ENCODE measurements at places on chromosomes 1 and 21.

DNA sequence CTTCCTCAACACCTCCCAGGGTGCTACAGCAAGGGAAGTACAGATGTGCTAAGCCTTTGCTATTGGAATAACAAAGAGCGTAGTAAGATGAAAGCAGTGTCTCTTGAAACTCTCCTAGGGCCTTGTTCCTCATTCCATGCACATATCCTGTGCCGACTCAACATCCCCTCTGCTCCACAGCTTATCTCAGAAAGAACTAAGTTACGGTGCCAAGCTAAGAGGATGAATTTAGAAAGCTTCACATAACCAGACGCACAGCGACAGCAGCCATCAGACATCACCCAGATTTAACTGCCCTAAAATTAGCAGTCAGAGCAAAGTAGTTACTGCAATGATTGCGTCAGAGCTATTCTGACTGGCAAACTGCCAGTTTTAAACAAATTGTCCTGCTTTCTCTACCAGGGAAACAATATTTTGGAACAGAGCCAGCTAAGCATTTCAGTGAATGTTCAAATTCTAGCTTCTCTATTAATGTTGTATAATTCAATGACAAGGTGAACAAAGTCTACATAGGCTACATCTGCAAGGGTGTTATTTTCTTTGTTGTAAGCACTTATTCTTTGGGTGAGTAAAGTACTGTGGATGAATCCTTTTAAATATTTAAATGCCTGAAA lies 9.5 kb downstream of the SIPA1L2 start:
- DNase-seq = peak; percentile 64

GRCh38 chr1:40673452-40673851 lies 8.0 kb upstream of the RIMS3 start:
- no peak for DNase-seq

GRCh38 chr1:34918977-34919561 lies 10.4 kb downstream of the DLGAP3 start:
- DNase-seq = peak; percentile 81

- no peak for DNase-seq
These were observed 35.8 kb downstream of the IVNS1ABP start for GRCh38 chr1:185281245-185281644.

DNA sequence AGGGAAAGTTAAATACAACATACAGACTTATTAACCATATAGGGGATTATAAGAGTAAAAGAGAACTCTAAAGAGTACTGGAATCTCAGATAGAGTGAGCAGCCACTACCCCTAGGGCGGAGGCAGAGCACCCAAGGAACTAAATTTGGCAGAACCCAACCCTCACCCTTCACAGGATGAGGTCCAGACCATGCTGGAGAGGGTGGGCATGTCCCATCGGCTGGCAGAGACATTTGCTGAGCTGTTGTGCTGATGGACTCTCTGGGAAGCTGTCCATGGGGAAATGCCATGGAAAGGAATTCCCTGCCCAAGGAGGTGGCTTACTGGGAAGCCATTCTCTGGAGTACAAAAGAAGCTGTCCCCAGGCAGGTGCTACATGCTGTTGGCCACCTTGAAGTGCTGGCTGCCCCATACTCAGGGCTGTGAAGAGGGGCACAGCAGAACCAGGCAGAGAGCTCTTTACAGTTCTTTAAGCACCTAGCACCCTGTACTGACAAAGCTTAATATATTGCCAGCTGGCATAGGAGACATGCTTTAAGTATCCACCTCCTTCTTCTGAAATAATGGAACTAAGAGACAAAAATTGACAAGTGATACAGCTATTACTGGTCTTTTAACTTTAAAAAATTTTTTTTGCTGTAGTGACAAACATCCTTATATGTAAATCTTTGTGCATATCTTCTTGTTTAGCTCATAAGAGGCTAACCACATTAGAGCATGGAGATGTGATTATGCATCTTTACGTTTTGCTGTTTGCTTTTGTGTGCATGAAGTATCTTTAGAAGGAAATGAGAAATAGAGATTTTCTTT lies 29.6 kb downstream of the TSNAX start:
- DNase-seq = no peak

DNA sequence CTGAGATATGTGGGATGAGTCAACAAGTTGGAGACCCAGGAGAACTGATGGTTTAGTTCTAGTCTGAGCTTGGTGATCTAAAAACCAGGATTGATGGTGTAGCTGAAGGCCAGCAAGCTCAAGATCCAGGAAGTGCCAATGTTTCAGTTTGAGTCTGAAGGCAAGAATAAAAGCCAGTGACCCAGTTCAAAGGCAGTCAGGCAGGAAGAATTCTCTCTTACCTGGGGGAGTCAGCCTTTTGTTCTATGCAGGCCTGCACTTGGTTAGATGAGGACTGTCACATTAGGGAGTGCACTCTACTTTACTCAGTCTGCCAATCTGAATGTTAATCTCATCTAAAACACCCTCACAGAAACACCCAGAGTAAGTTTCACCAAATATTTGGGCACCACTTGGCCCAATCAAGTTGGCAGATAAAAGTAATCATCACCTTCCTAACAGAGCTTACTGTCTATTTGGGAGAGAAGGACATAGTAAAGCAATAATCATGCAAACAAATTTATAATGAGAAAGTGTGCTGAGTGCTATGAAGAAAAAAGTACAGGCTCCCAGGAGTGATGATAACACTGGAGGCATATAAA lies 63.4 kb downstream of the TSEN15 start:
- no peak for DNase-seq

- no peak for DNase-seq
These were observed 8.7 kb downstream of the SDHB start for GRCh38 chr1:17045150-17045549.

- no peak for DNase-seq
These were observed 314.3 kb downstream of the CHRM3 start for GRCh38 chr1:239700667-239701066.

- no peak for DNase-seq
These were observed 79.4 kb downstream of the RRAGC start for GRCh38 chr1:38780133-38780532.

DNA sequence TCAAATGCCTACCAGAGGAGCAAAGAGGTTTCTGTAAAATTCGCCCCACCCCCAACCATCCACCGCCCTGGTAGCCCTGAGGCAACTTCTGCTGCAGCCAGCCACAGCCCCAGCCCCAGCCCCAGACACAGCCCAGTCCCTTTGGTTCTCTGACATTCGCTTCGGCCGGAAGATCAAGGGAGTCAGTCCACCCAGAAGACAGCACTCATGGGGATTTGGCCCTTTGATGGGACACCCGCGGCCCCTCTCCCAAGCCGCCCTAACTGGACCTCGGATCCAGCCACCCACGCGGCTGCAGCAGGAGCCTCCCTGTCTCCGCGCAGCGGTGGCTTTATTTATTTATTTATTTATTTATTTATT lies 3881.0 kb downstream of the SRGAP2C start:
- DNase-seq = no peak

- no peak for DNase-seq
These were observed 118.4 kb downstream of the RERE start for GRCh38 chr1:8698937-8699447.

- peak; percentile 86 for DNase-seq
These were observed 14.1 kb downstream of the PEA15 start for GRCh38 chr1:160219062-160219929.

GRCh38 chr1:177346790-177347359 lies 176.1 kb downstream of the BRINP2 start:
- DNase-seq = no peak

- no peak for DNase-seq
These were observed 352.5 kb downstream of the ZNF326 start for GRCh38 chr1:90347366-90347765.

DNA sequence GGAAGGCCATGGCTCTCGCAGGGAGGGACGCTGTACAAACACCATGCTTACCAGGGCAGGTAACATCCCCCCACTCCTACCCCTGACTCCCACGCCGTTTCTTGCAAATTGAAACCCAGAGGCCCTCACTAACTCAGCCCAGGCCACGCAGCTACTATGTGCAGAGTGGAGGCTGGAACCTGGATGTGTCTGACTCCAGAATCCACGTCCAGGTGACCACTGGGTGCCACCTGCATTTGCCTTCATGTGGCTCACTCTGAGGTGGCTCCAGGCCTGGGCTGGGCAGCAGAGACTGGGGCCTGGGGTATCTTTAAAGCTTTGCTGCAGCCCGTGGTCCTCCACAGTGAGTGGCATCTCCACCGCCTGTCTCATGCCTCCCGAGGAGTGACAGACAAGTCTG lies 29.6 kb upstream of the AJAP1 start:
- DNase-seq = no peak

DNA sequence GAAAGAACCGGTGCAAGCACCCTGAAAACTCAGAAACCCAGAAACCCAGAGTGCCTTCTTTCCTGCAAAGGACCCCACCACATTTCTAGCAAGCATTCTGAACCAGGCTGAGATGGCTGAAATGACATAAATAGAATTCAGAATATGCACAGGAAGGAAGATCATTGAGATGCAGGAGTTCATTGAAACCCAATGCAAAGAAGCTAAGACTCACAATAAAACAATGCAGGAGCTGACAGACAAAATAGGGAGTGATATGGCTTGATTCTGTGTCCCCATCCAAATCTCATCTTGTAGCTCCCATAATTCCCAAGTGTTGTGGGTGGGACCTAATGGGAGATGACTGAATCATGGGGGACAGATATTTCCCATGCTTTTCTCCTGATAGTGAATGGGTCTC lies 22.8 kb upstream of the SGIP1 start:
- DNase-seq = no peak

GRCh38 chr1:203273206-203273868 lies 32.0 kb upstream of the BTG2 start:
- peak; percentile 87 for DNase-seq

GRCh38 chr1:37009521-37009920 lies 24.8 kb downstream of the GRIK3 start:
- DNase-seq = no peak

DNA sequence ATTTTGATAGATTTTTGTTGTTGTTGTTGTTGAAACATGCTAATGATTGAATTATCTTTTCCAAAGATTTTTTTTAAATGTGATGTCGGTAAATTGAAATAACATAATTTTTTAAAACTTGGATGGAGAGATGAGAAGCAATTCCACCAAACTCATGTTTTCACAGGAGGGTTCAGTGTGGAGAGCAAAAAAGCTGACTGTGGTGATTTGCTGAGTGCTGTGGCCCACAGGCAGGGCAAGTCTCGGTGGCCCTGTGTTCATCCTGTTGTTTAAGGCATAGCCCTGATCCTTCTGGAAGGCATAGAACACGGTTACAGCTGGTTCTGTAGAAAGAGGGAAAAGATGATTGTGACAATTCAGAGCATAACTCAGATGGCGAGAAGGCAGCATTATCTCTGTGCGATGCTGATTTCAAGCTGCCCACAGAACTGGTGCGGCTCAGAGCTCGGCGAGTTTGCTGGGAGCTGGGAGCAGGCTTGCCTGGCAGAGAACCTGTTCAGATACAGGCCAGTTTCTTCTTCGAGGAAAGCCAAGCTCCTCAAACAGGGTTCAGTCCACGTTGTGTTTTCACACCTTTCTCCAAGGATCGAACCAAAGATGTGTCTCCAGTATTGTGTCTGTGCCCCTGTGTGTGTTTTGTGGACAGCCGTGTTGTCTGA lies 127.1 kb downstream of the HUNK start:
- no peak for DNase-seq

GRCh38 chr1:230321741-230322420 lies 104.3 kb downstream of the PGBD5 start:
- no peak for DNase-seq

DNA sequence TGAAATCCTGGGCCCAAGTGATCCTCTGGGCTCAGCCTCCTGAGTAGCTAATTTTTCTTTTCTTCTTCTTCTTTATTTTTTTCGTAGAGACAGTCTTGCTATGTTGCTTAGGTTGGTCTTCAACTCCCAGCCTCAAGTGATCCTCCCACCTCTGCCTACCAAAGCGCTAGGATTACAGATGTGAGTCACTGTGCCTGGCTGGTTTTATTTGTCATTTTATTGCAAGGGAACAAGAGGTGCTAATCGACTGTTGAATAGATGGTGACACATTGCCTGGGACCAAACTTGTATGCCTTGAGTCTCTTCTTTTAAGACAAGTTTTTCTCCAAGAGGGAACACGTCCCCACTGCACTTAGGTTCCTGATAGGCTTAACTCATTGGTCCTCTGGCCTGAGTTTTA lies 20.0 kb upstream of the KLHDC8A start:
- DNase-seq = no peak

- DNase-seq = no peak
These were observed 88.7 kb downstream of the KAZN start for GRCh38 chr1:14687147-14687546.

DNA sequence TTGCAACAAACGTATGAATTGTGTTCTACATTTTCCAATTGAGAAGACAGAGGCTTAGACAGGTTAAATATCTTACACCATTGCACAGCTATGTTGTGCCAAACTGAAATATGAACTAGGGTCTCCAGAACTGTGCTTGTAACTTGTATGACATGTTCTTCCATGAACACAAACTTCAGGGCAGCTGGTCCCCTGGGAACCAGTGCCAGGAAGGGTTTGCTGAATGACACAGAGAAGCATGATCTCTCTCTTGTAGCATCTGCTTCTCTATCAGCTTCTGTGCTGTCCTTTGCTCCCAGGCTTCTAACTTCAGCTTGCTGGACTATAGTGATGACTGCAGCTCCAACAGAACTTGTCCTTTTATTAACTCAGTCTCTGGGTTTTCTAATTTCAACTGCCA lies 385.5 kb downstream of the SIPA1L2 start:
- DNase-seq = no peak

GRCh38 chr1:10459184-10459583 lies 9.4 kb downstream of the CORT start:
- DNase-seq = no peak

DNA sequence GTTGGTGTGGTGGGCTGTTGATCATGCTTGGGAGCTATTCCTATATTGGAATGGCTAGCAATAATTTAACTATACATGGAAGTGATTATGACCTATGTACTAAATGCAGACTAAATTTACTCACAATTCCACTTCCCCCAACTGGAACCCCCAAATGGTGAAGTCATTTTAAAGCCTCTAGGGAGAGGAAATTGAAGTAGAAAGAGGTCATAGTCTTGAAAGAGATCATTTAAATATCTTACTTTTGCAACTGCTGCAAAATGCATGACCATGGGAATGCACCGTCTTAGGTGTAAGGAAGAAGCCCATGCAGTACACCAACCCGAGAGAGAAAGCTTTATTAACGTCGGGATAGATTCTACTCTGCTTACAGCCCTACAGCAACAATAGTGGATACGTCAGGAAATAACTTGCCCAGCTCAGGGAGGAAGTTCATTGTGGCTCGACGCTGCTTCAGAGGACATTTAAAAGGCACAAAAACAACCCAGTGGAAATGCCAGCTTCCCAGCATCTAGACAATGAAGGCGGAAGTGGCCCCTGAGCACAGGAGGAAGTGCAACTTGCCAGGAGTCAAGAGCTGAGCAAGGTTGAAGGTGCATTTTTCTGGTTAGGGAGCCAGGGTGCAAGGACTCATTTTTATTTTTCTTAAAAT lies 26.5 kb downstream of the CYYR1 start:
- no peak for DNase-seq

- DNase-seq = no peak
These were observed 148.7 kb upstream of the ATP1B1 start for GRCh38 chr1:168957818-168958217.

- DNase-seq = peak; percentile 77
These were observed 24.1 kb downstream of the PIGM start for GRCh38 chr1:160007577-160008200.

GRCh38 chr1:43836267-43836951 lies 97.2 kb upstream of the ARTN start:
- no peak for DNase-seq

- DNase-seq = no peak
These were observed 50.6 kb upstream of the ANGPTL1 start for GRCh38 chr1:178921499-178921898.

Data from GM23338 (cell line).